ENCODE measurements at places on chromosomes 2 and 18.

DNA sequence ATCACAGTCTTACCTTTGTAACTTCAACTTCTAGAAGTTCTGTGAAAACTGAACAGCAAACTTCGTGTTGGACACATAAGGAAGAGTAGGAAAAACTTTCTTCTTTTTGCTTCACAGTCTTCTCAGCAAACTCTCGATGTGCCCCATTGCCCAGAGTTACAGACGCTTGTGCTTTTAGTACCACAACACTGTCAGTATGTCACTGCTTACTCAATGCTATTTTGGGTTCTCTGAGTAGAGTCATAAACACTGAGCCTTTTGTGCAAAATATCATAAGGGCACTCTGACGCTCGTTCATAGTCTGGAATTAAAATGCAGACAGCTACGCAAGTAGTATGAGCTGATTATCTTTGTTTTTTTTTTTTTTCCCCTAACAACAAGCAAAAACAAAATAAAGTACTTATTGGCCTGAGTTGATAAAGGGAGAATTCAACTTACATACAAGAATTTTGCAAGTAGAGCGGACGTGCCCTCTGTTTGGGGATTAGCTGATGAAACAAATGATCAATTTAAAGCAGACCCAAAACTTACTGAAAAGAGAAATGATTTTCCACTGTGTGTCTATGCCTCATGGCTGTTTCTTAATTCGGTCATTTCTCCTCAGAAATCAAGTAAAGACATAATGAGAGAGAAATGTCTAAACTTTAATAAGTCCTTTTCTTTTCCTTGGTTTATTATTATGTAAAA, at the start of gene CDH19:
TSS of gene CDH19 (minus strand) at position 150 of the 687 bp plus-strand sequence. CDS start 31,886 bp downstream, outside the sequence.
- no peak for DNase-seq

DNA sequence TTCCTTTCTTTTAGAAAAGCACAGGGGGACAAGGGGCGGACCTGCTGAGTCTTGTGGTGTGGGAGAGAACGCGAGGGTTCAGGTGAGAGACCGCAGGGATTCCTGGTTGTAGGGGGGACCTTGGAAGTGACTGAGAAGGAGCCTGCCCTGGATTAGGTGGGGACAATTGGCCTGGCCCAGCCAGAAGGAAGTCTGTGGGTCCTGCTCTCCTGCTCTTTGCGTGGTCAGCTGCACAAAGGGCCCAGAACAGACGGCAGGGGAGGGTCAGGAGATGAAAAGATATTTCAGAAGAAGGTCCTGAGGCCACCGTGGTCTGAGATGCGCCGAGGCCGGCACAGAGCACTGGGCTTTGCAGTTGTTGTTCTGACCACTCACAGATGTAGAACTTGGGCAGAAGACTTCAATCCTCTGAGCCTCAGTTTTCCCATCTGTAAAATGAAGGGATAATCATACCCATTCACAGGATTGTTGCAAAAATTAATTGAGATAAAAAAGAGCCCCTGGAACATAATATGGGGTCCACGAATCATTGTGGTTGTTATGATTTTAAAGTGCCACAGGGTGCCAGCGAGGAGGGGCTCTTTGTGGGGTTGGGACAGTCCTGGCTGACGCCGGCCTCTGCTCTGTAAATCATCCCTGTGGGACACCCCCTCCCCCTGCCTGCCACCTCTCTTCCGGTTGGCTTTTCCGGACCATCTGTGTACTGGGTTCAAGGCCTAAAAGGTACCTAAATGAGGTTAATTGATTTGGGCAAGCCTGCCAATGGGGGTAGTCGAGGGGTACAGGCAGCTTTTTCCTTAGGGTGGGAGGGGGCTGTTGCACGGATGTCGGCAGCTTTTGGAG, 1.8 kb downstream of the LPIN1 start:
- DNase-seq, result no peak

DNA sequence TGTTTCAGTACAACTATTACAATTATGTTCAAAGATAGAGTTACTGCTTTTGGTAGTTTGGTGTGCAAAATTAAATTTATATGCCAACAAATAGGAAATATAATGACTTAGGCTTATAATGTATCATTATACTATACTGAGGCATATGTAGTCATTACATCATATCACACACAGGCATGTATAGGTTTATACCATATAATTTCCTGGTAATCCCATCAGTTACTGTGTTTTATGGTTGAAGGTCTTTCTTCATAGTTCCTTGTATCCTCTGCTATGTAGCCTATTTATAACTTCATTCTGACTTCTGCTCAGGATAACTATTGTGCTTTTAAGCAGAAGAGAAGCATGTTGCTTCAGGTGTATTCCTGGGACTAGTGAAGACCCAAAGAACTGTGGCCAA, 110.5 kb downstream of the ZNF407 start:
- no peak for DNase-seq

GRCh38 chr2:226581004-226581403, 218.6 kb downstream of the IRS1 start:
- no peak for DNase-seq

DNA sequence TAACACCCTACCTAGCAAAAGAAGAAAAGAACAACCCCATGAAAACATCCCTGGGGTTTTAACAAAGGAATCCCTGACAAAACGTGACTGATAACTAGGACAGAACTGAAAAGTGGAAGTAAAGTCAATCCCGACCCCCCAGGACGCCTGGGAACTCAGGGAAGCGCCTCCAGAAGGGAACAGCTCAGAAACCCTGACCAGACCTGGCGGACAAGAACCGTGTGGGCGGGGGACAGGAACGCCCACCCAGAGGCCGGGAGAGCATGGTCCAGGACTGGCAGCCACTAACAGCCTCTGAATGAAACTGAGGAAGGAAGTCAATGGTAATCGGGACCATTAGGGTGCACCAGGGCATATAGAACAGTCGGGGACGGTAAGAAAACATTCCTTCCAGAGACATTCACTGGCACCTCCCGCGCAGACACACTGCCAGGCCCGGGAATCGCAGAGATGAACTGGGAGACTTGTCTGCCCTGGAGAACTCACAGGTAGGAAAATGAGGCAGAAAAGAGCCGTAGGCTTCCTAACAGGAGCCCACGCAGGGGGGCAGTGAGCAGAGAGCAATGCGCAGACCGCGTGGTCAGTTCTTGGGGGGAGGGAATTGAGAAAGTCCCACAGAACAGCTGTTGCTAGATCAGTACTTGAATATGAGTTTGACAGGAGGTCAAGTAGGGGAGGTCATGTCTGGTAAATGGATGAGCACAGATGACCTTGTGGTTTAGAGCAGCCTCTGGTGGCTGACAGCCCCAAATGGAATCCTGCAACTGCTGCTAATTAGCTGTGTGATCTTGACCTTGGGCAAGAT, 1.3 kb upstream of the TBC1D8 start:
- peak; percentile 25 for DNase-seq

- DNase-seq, result no peak
Observed at GRCh38 chr2:114421781-114422180, 20.7 kb upstream of the DPP10 start.

DNA sequence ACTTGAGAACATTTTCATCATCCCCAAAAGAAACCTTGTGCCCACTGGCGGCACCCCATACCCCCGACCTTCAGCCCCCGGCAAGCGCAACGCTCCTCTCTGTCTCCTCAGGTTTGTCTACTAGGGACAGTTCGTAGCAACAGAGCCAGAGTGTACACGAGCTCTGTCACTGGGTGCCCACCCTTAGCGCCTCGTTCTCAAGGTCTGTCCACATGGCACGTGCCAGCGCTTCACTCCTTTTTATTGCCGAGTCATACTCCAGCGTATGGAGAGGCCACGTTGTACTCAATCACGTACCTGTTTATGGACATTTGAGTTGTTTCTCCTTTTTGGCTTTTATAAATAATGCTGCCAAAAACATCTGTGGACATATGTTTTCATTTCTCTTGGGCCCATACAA, 30.3 kb upstream of the GPC1 start:
- no peak for DNase-seq

DNA sequence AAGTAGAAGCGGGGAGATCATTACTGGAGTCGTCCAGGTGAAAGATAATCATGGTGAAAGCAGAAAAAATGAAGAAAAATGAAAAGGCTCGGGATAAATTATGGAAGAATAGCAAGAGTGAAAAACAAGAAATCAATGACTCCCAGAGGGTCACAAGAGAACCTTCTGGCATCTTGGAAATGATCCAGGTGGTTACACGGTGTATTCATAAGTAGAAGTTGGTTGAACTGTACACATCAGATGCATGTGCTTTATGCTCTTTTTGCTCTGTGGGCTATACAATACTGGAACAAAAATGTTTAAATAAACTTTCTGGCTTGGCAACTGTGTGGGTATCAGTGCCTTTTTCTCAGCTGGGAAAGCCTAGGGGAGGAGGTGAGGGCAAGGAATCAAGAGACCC, 348.9 kb downstream of the RND3 start:
- DNase-seq, result no peak

- no peak for DNase-seq
Observed at GRCh38 chr2:57479981-57480380, 566.6 kb upstream of the VRK2 start.

- no peak for DNase-seq
Observed at GRCh38 chr2:160510617-160511016, 17.0 kb upstream of the RBMS1 start.

GRCh38 chr18:74399091-74399887, 57.8 kb downstream of the DIPK1C start:
- no peak for DNase-seq

- no peak for DNase-seq
Observed at GRCh38 chr2:83850071-83850725, 608.9 kb downstream of the SUCLG1 start.

DNA sequence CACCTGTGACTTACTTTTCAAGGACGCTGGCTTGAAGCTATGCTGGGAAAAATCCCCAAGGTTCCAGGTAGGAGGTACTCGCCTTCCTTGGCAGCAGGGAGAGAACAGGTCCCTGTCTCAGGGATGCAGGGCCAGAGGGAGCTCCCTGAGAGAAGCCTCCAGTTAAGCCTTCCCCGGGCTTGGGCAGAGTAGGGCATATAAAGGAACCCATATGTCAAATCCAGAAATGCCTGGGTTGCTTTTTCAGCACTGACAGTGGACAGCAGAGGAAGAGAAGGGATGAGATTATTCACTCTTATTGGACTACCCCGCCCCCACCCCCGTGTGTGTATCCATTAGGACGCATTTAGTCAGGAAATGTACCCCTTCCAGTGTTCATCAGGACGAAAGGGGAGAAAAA, 89.3 kb upstream of the TEX51 start:
- DNase-seq, result no peak

GRCh38 chr2:47043891-47044239, 111.2 kb downstream of the STPG4 start:
- DNase-seq, result no peak

GRCh38 chr18:25310045-25310444, 41.9 kb downstream of the ZNF521 start:
- no peak for DNase-seq

GRCh38 chr18:62880673-62881364, 165.5 kb downstream of the PHLPP1 start:
- no peak for DNase-seq

DNA sequence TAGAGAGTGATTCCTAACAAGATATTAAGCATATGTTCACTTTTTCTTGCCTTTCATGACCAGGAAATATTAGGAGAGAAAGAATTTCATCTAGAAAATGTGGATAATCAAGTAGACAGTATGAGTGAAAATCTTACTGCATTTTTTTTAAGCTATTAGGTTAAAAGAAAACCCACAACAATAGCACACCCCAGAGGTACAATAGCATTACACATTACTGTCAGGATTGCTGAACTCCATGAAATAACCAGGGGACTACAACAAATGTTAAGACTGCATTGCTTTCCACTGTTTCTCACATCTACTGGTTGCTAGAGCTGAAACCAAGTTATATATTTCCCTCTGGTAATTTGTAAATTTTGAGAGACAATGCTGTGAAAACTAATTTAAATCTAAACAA, 33.7 kb downstream of the KLF7 start:
- DNase-seq, result no peak

GRCh38 chr2:10269291-10269690, 33.4 kb upstream of the HPCAL1 start:
- DNase-seq, result no peak

- DNase-seq, result no peak
Observed at GRCh38 chr2:68696554-68696953, 38.1 kb upstream of the ARHGAP25 start.

GRCh38 chr2:61151436-61151835, 10.6 kb upstream of the C2orf74 start:
- no peak for DNase-seq

- peak; percentile 49 for DNase-seq
Observed at GRCh38 chr2:1550658-1551316, 137.5 kb downstream of the TPO start.

DNA sequence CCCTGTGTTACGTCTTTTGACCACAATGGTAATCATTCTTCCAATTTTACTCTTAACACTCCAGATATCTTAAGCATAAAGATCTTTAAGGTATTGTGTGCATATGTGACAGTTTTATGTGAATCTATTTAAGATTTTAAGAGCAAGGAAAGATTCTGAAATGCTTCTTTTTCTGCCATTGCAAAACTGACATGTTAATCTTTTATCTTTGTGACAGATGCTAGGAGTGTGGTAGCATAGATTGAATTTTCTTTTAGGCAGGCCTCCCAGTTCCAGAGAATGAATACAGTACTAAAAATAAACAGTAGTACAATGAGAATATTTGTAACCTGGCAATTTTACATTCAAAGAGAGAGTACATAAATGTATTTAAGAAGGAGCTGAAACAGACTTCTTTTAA, 232.5 kb upstream of the ZSWIM2 start:
- DNase-seq, result no peak

DNA sequence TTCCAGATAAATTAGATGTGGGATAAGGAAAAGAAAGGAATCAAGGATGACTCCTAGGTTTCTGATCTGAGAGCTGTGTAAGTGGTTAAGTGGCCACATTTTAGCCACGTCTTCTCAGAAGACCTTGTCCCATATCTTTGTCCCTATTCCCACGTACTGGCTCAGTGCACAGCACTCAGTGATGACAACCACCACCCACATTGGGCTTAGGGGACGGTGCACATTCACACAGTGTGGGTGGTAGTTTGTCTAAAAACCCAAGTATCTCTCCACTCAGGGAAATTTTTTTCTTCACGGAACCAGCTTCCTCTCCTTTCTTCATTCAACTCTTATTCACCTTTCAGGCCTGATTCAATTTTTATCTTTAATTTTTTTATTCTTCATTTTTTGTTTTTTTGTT, 30.6 kb upstream of the GCC2 start:
- DNase-seq, result no peak

GRCh38 chr2:14422426-14422825, 210.1 kb upstream of the LRATD1 start:
- DNase-seq, result no peak

- no peak for DNase-seq
Observed at GRCh38 chr2:26913606-26913998, 56.8 kb upstream of the MAPRE3 start.

- peak; percentile 16 for DNase-seq
Observed at GRCh38 chr2:202278944-202279343, 13.4 kb downstream of the NOP58 start.

Measured in CD4-positive, alpha-beta T cell treated with Interleukin-12 subunit alpha and Interleukin-12 subunit beta, for 1 hour (primary cell).